Memory B cell (primary cell): ENCODE measurements at places on chromosomes 6 and 20.
A peak's percentile ranks its signal among the peaks of the same experiment; 100 is the strongest.

GRCh38 chr20:57843941-57844625 lies 134.3 kb upstream of the PMEPA1 start:
- H3K27ac ChIP-seq = no peak overlapping the region
- peaks cover 6% of the 10 kb centered on the region for H3K27me3 ChIP-seq
- DNase-seq = no peak
- no peak overlapping the region for H3K4me3 ChIP-seq
- peaks cover 2% of the 10 kb centered on the region for H3K4me1 ChIP-seq

DNA sequence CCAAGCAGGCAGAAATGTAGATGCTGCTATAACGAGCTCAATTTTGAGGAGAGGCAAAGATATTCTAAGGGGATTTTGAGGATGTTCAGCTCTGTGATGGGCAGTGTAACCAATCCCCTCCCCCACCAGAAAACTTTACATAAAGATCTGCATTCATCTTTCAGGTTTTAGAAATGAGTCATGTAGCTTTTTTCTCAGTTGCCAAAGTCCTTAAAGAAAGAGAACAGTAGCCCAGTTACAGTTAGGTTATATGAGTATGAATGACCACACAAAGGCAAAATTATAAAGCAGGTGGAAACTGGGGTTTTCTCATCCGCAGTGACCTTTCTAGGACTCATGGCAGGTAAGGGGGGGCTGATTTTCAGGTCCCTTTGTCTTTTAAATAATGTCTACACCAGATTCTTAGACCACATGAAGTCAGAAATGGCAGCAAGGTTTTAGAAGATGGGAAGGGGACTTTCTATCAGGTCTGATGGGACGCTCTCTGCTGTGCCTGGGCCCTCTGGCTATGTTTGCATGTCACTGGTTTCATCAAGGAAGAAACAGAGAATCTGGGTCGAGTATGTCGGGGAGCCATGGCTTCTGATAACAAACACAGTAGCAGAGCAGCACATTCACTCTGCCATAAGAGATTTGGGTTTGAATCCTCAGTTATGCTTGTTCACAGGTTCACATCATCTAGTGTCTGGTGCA lies 94.7 kb downstream of the CLIC5 start:
- H3K4me1 ChIP-seq = peaks cover 4% of the 10 kb centered on the region
- H3K27ac ChIP-seq = no peak overlapping the region
- no peak overlapping the region for H3K4me3 ChIP-seq

DNA sequence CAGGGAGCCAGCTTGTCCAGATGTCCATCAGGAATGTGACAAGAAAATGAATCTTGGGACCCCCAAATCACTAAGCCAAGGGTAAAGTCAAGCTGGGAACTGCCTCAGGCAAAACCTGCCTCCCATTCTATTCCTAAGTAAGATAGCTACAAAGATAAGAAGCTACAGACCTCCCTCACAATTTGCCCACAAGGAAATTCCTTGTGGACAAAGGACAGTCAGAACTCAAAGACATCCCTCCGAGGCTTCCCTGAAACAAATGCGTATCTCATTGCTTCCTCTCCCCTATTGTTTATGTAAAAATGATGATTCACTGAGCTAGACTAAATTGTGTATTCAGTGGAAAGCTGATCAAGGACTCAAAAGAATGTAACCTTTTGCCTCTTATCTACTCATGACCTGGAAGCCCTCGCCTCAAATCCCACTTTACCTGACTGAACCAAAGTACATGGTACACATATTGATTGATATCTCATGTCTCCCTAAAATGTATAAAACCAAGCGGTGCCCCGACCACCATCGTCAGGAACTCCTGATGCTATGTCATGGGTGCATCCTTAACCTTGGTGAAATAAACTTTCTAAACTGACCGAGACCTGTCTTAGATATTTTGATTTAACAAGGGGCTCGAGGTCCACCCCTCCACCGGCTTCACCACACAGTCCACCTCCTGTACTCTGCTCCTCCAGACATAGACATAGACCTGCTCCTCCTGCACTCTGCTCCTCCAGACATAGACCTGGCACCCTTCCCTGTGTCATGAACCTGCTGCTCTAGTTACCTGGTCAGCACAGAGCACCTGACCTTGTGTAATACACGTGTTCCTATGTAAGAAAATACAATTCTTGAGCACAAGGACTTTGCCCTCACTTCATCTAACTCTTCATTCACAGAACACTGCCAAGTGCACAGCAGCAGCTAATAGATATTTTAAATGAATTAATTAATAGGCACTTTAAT lies 81.4 kb downstream of the WDR27 start:
- no peak overlapping the region for H3K4me3 ChIP-seq
- peaks cover 6% of the 10 kb centered on the region for H3K36me3 ChIP-seq
- no peaks in the 10 kb centered on the region for H3K4me1 ChIP-seq
- DNase-seq = no peak
- H3K27ac ChIP-seq = peak overlapping the region; percentile 40

GRCh38 chr6:108039681-108040080 lies 34.9 kb downstream of the OSTM1 start:
- no peaks in the 10 kb centered on the region for H3K27me3 ChIP-seq
- H3K4me1 ChIP-seq = no peaks in the 10 kb centered on the region
- no peak overlapping the region for H3K4me3 ChIP-seq

DNA sequence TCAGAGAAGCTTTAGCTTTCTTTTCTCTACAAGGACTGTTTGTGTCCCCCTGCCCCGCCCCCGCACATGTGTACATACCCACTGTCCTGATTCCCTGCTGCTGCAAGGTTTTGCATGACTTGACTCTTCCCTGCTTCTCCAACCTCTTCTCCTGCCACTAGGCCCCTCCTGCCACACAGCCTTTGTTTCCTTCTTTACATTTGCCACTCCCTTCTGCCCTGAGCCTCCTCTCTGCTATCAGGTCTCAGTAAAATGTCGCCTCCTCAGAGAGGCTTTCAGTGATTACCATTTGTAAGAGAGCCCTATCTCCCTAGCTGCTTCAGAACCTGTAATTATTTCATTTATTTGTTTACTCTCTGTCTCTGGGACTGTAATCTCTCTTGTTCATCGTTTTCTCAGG lies 56.4 kb upstream of the VSTM2L start:
- no peak overlapping the region for H3K4me3 ChIP-seq
- H3K4me1 ChIP-seq = no peaks in the 10 kb centered on the region

DNA sequence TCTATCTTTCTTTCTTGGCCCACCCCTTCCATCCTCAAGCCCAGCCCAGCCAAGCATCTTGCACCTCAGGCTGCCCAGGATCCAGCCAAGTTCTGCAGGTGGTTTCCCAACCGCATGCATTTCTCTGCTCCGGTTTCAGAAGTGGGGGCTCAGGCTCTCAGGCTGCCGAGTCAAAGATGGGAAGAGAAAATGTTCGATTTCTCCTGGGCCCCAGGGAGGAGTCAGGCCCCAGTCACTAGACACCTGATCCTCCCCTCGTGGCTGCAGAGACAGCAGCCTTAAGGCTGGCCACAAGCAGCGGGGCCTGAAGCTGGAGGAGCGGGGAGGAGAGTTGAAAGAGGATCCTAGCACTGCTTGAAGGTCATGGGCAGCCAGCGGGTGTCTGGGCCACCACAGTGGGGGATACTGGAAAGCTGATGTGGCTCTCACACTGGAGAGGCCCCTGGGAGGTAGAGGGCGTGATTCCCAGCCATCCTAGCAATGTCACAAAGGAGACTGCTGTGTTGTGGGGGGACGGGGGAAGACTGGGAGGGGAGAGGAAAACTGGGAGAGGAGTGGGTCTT lies 42.2 kb upstream of the ZFAND3 start:
- H3K27ac ChIP-seq = no peak overlapping the region
- H3K4me3 ChIP-seq = no peak overlapping the region
- H3K36me3 ChIP-seq = no peaks in the 10 kb centered on the region
- DNase-seq = no peak
- H3K27me3 ChIP-seq = peaks cover 5% of the 10 kb centered on the region

GRCh38 chr20:61725145-61725544 lies 340.5 kb downstream of the TAF4 start:
- H3K27me3 ChIP-seq = peaks cover 2% of the 10 kb centered on the region
- DNase-seq = no peak
- H3K4me1 ChIP-seq = no peaks in the 10 kb centered on the region
- H3K36me3 ChIP-seq = no peaks in the 10 kb centered on the region
- H3K27ac ChIP-seq = no peak overlapping the region

GRCh38 chr6:36920546-36920945 lies 34.0 kb upstream of the PI16 start:
- H3K4me3 ChIP-seq = no peak overlapping the region
- H3K36me3 ChIP-seq = peaks cover 22% of the 10 kb centered on the region
- H3K4me1 ChIP-seq = no peaks in the 10 kb centered on the region
- DNase-seq = no peak
- no peaks in the 10 kb centered on the region for H3K27me3 ChIP-seq

DNA sequence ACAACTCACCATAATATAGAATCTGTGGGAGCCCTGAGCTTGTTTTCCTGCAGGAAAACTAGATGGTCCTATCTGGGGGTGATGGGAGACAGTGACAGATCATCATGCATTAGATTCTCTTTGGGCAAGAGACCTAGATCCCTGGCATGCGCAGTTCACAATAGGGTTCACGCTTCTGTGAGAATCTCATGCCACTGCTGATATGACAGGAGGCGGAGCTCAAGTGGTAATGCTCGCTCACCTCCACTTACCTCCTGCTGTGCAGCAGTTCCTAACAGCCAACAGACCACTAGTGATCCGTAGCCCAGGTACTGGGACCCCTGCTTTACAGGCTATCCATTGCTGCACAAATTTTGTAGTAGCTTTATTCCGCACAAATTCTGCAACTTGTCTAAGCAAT lies 84.5 kb downstream of the HIVEP2 start:
- no peaks in the 10 kb centered on the region for H3K27me3 ChIP-seq
- H3K36me3 ChIP-seq = peaks cover 3% of the 10 kb centered on the region
- H3K27ac ChIP-seq = peak overlapping the region; percentile 73

DNA sequence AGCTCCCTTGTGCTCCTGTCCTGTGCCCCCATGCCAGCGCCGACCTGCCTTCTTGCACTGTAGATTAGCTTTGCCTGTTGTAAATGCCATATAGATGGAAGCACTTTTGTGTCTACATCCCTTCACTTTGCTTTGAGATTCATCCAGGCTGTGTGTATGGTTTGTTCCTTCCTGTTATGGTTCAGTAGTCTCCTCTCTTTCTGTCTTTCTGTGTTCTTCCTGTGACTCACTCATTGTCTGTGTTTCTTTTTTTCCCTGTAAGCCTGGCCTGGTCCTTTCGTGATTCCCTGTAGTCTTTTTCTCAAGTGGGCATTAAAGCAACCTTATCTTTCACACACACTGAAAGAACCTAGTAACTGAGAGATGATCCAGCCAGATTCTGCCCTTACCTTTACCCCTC lies 66.6 kb downstream of the JARID2 start:
- H3K27ac ChIP-seq = no peak overlapping the region
- H3K4me3 ChIP-seq = peak overlapping the region; percentile 15
- no peak for DNase-seq
- H3K36me3 ChIP-seq = peaks cover 2% of the 10 kb centered on the region
- peaks cover 64% of the 10 kb centered on the region for H3K4me1 ChIP-seq

DNA sequence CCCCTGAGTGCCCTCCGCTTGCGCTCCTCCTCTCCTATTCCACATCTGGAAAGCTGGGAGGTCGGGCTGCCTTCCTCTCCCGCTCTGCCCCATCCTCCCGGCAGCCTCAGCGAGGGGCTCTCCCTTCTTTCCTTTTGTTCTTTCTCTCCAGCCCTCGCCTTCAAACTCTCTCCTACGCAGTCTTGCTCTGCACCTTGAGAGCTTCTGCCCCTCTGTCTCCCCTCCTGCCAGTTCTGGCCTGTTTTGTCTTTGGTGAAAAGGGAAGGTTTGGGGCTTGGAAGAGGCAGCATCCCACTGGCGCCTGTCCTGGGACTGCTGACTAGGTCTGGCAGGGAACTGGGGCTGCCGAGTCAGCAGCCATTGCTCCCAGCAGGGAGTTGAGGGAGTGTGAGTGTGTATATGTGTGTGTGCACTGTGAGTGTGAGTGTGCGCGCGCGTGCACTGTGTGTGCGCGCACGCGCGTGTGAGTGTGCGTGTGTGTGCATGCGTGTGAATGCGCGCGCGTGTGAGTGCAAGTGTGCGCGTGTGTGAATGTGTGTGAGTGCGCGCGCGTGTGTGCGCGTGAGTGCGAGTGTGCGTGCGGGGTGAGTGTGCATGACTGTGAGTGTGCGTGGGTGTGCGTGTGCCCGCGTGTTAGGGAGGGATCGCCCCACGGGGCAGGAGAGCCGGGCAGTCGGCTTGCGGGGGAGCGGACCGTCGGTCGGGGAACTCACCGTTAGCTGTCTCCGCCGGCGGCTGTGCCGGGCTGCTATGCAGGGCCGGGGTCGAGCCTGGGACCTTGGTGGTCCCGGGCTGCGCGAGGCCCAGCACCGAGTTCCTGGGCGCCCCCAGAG lies 523 bp downstream of the CPXM1 start:
- H3K27ac ChIP-seq = peak overlapping the region; percentile 16
- no peak for DNase-seq
- H3K36me3 ChIP-seq = no peaks in the 10 kb centered on the region
- H3K4me3 ChIP-seq = peak overlapping the region; percentile 75
- H3K27me3 ChIP-seq = peaks cover 45% of the 10 kb centered on the region
